ENCODE measurements at places on chromosomes 7 and 10. TPM values are rescaled to one million over a fixed set of nuclear protein-coding genes. Genes with fewer than 3 reads are reported as not detected.

TWIST1 gene
- total RNA-seq, result 0.48 TPM

- H3K27me3 ChIP-seq, result peaks cover 35% of the 10 kb centered on the region
- H3K27ac ChIP-seq, result no peak overlapping the region
- DNase-seq, result peak; percentile 60
Observed at GRCh38 chr7:94436018-94436604, 41.4 kb downstream of the COL1A2 start.

- no peak for DNase-seq
- no peaks in the 10 kb centered on the region for H3K36me3 ChIP-seq
- H3K4me3 ChIP-seq, result no peak overlapping the region
- H3K4me1 ChIP-seq, result peaks cover 18% of the 10 kb centered on the region
- no peaks in the 10 kb centered on the region for H3K27me3 ChIP-seq
- no peak overlapping the region for H3K27ac ChIP-seq
Observed at GRCh38 chr10:97825020-97825760, 24.5 kb upstream of the GOLGA7B start.

TEX36 gene
- total RNA-seq, result not detected

GRCh38 chr10:368579-369220, 233.4 kb downstream of the ZMYND11 start:
- H3K27me3 ChIP-seq, result no peaks in the 10 kb centered on the region
- H3K4me3 ChIP-seq, result no peak overlapping the region
- no peak overlapping the region for H3K27ac ChIP-seq
- no peaks in the 10 kb centered on the region for H3K36me3 ChIP-seq

- DNase-seq, result no peak
- no peaks in the 10 kb centered on the region for H3K36me3 ChIP-seq
- peaks cover 33% of the 10 kb centered on the region for H3K27me3 ChIP-seq
Observed at GRCh38 chr7:43565786-43566185, 17.1 kb upstream of the STK17A start.

DNA sequence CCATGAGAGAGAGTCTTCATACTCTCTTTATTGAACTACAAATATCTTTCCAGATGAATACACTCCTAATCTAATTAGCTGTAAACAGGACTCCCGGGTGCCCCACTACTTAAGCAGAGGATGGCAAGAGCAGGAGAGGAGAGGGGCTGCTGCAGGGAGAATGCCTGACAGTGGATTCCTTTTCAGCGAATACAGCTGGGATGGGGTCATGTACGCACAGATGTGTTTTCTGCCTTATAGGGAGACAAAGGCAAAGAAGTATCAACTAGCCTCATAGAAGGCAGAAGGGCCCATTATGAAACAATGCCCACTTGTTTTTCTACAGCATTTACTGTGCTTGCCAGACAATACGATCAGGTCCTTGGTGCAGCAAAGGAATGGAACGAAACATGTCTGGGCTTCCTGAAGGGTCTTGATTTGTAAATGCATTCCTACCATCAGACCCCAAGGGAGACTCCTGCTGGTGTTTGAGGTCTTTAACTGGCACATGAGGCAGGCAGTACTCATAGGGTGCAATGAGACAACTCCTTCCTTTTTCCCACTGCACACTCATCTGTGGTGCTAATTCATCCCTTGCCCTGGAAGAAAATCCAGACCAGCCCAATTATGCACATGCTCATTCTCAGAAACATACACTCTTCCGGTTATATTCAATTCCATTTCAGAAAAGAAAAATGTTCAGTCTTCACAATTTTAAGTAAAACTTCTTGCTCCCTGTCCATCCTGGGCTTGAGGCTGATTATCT, 117.1 kb downstream of the AOAH start:
- no peak for DNase-seq
- no peaks in the 10 kb centered on the region for H3K36me3 ChIP-seq
- H3K27me3 ChIP-seq, result no peaks in the 10 kb centered on the region
- H3K4me1 ChIP-seq, result peaks cover 53% of the 10 kb centered on the region
- H3K27ac ChIP-seq, result no peak overlapping the region

DNA sequence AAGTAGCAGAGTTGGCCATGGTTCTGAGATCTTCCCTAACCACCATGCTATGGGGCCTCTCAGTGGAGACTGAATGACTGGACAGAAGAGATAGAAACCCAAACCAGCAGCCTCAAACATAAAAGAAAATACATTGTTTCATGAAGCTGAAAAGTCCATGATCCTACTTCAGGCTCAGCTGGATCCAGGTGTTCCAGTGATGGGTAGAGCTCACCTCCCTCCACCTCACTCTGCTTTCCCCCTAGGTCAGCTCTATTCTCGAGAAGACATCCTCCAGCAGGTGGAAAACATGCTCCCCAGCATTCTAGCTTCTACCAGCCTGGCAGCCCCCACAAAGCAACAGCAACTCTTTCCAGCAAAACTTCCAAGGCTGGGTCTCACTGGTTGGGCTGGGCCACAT, 132.1 kb downstream of the OAT start:
- no peak for DNase-seq
- H3K27me3 ChIP-seq, result no peaks in the 10 kb centered on the region
- no peak overlapping the region for H3K4me3 ChIP-seq
- no peaks in the 10 kb centered on the region for H3K4me1 ChIP-seq

DNA sequence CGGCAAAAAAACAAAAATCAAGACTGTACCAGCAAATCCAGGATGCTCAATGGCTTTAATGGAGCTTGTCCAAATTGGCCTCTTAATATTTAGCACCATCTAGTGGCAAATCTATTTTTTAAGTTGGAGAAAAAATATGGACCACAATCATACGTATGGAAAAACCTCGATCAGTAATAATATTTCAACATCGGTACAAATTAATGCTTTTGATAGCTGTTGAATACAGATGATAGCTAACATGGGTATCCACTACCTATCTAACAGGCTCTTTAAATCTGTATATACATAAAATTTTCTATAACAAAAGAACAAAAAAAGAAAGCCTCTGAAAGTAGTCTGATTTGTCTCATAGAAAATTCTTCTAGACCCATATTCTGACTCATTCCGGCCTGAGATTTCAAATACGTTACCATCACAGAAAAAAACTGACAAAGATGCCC, 29.2 kb downstream of the COA1 start:
- H3K27ac ChIP-seq, result peak overlapping the region; percentile 47
- H3K27me3 ChIP-seq, result no peaks in the 10 kb centered on the region
- peaks cover 8% of the 10 kb centered on the region for H3K36me3 ChIP-seq
- peaks cover 58% of the 10 kb centered on the region for H3K4me1 ChIP-seq
- no peak overlapping the region for H3K4me3 ChIP-seq

ASIC3 gene
- total RNA-seq, result 15.7 TPM

- H3K27me3 ChIP-seq, result no peaks in the 10 kb centered on the region
- H3K36me3 ChIP-seq, result peaks cover 40% of the 10 kb centered on the region
- peaks cover 83% of the 10 kb centered on the region for H3K4me1 ChIP-seq
- no peak for DNase-seq
- H3K4me3 ChIP-seq, result peak overlapping the region; percentile 81
Observed at GRCh38 chr7:92717623-92717992, 118.8 kb downstream of the CDK6 start.

DNA sequence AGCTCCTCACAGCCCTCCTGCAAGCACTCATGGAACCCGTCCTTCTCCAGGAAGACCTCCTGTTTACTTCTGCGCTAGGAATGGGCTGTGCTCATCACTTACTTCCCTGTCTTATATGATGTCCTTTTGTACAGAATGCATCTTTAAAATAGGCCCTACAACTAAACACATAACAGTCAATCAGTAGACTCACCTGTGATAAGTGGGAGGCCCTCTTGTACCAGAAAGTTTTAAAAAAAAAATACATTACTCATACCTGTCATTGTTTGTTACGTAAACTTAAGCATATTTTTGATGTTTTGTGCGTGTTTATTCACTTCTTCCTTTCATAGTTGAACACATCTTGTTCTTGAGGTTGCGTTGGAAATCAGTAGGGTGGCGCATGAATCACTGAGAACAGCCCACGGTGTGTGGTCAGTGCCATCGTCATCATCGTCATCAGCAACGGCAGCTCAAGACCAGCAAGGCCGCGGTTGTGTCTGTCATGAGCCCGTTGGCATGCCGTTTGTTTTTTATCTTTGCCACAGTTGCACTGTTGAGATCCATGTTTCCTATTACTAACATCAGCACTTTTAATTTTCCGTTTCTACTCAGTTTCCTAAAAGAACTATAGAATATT, 232.8 kb downstream of the MGMT start:
- H3K36me3 ChIP-seq, result no peaks in the 10 kb centered on the region
- H3K4me1 ChIP-seq, result peaks cover 7% of the 10 kb centered on the region
- H3K27ac ChIP-seq, result no peak overlapping the region
- no peak for DNase-seq
- no peaks in the 10 kb centered on the region for H3K27me3 ChIP-seq

AVPI1 gene
- 1.8 TPM for total RNA-seq

DNA sequence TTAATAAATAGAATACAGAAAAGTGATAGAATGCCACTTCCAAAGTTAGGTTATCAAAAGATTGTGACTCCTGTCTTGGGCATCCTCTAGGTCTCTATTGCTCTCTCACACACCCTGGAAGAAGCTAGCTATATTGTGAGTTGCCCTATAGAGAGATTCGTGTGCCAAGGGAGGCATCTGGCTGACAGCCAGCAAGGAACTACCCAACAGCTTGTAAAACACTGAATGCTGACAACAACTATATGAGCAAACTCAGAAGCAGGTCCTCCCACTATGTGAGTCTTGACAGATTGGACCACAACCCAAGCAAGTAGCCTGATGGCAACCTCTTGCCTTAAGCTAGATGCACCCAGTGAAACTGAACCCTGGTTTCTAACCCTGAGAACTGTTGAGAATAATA, 55.7 kb upstream of the CDK14 start:
- H3K27ac ChIP-seq, result no peak overlapping the region
- H3K4me3 ChIP-seq, result no peak overlapping the region
- DNase-seq, result no peak
- no peaks in the 10 kb centered on the region for H3K36me3 ChIP-seq
- peaks cover 6% of the 10 kb centered on the region for H3K27me3 ChIP-seq
- no peaks in the 10 kb centered on the region for H3K4me1 ChIP-seq

GRCh38 chr10:120926611-120927010, 75.4 kb downstream of the WDR11 start:
- H3K4me3 ChIP-seq, result no peak overlapping the region
- no peaks in the 10 kb centered on the region for H3K27me3 ChIP-seq
- H3K27ac ChIP-seq, result no peak overlapping the region
- DNase-seq, result no peak
- H3K36me3 ChIP-seq, result no peaks in the 10 kb centered on the region
- no peaks in the 10 kb centered on the region for H3K4me1 ChIP-seq

GRCh38 chr10:117549100-117549585, 6.6 kb downstream of the EMX2 start:
- peaks cover 37% of the 10 kb centered on the region for H3K4me1 ChIP-seq
- H3K36me3 ChIP-seq, result peaks cover 2% of the 10 kb centered on the region
- H3K27me3 ChIP-seq, result peaks cover 90% of the 10 kb centered on the region
- no peak for DNase-seq

DNA sequence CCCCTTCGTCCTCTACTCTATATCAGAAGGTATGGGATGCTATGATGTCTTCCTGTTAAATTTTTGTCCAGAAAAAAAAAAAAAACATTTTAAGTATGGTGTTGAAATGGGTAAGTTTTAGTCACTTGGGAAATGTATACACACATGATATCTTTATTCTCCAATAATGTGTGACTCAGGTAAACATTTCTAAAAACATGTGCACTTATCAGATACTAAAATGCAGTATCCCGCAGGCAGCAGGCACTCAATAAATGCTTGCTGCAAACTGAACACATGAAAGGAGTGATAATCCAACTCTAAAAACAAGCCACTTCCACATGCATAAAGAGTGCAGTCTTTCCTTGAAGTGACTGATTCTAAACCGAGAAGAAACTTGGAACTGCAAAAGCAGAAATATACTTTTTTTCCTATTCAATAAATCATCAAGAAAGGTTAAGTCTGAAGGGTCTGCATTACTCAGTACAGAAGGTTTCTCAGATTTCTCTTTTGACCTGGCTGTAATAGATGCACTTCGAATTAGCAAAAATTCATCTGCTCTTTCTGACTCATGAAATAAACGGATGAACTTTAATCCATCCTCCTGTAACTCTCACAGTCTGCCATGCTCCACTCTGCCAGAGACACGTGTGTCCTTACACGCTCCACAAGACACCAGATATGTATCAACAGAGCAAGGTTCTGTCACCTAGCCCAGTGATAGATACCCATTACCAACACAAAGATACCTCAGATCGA, 84.0 kb downstream of the HIPK2 start:
- DNase-seq, result no peak
- peaks cover 34% of the 10 kb centered on the region for H3K4me1 ChIP-seq
- H3K27ac ChIP-seq, result no peak overlapping the region
- H3K27me3 ChIP-seq, result no peaks in the 10 kb centered on the region
- H3K4me3 ChIP-seq, result no peak overlapping the region

GRCh38 chr7:47484923-47485639, 96.8 kb downstream of the TNS3 start:
- DNase-seq, result no peak
- H3K36me3 ChIP-seq, result no peaks in the 10 kb centered on the region
- H3K4me3 ChIP-seq, result no peak overlapping the region
- H3K27ac ChIP-seq, result no peak overlapping the region

- no peak for DNase-seq
- H3K4me1 ChIP-seq, result peaks cover 4% of the 10 kb centered on the region
- H3K36me3 ChIP-seq, result no peaks in the 10 kb centered on the region
- no peak overlapping the region for H3K4me3 ChIP-seq
- H3K27me3 ChIP-seq, result peaks cover 10% of the 10 kb centered on the region
Observed at GRCh38 chr10:93193906-93194305, 120.2 kb downstream of the CYP26A1 start.

DNA sequence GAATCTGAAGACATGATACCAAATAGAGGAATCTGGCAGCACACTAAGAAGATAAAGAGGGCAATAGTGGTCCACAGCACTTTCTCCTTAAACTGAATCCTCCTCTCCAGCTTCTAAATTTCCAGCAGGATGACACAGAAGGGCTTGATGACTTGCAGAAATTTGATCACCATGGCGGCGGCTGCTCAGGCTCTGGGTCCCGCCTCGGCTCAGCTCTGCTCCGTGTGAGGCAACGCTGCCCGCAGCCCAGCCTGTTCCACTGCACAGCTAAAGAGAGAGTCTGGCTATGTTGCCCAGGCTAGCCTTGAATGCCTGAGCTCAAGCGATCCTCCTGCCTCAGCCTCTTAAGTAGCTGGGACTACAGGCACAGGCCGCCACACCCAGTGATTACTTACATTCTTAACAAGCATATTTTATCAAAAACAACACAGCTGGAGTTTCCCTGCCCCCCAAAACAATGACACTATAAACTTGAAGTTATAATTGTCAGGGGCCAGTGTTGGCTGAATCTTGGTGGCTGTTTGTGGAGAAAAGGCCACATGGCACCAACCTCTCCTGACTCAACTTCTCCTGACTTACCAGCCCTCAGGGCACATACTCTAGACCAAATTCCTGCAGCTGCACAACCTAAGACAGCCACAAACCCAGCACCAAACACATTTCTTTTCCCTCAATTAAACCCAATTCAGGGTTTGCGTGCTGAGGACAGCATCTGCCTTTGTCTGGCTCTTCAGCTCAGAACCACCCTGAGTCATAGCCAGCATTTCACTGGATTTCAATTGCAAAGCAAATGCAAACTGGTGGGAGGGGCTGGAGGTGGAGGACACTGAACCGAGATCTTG, 11.6 kb upstream of the TNPO3 start:
- no peak overlapping the region for H3K4me3 ChIP-seq
- H3K27me3 ChIP-seq, result peaks cover 27% of the 10 kb centered on the region
- H3K36me3 ChIP-seq, result no peaks in the 10 kb centered on the region
- H3K4me1 ChIP-seq, result no peaks in the 10 kb centered on the region
- DNase-seq, result no peak

- no peaks in the 10 kb centered on the region for H3K4me1 ChIP-seq
- no peak for DNase-seq
- H3K4me3 ChIP-seq, result no peak within 1 kb of the TSS
- H3K27ac ChIP-seq, result no peak within 1 kb of the TSS
- no peaks in the 10 kb centered on the region for H3K36me3 ChIP-seq
- peaks cover 65% of the 10 kb centered on the region for H3K27me3 ChIP-seq
Observed at GRCh38 chr10:93566435-93567276, at the start of gene FFAR4. TSS of gene FFAR4 (plus strand) at chr10:93566665. CDS start at chr10:93566721, 56 bp downstream.
